ENCODE measurements at places on chromosomes 5 and 9.

- DNase-seq = no peak
Observed at GRCh38 chr5:149765932-149766331, 35.8 kb downstream of the PPARGC1B start.

DNA sequence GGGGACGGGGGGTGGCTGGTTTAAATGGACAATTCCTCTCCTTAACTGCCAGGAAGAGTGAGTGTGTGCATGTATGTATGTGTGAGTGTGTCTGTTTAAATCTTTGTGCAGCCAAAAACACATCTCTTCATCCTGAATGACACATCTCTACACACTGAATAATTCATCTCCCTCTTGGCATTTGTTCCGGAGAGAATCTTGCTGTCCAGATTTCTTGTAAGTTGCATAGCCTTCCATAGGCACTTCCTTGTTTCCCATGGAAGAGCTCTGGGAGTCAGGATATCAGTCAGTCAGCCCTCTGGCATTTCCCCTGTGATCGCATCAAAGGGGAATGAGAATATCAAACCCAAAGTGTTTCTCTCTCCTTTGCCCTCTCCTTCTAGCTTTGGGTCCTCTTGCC lies 74.7 kb downstream of the WWC1 start:
- no peak for DNase-seq

- peak; percentile 26 for DNase-seq
Observed at GRCh38 chr5:126972062-126972895, 58.1 kb downstream of the MARCHF3 start.

DNA sequence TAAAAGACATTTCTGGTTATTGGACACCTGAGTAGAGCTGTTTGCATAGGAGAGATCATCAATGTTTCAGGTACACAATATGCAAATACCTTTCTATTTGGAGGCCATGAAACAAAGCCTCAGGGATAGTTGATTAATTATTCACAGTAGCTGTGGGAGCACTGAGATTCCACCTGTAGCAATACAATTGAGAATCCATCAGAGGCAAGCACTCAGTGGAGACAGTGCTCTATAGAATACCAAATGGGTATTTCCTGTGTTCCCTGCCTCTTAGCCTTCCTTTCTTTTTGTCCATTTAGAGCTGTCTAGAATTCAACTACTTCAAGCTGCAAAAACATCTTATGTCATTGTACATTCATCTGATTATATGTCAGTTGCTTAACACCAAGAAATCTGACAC lies 1754.0 kb upstream of the ACO1 start:
- DNase-seq = no peak

- no peak for DNase-seq
Observed at GRCh38 chr5:122200450-122200849, 71.1 kb downstream of the ZNF474 start.

DNA sequence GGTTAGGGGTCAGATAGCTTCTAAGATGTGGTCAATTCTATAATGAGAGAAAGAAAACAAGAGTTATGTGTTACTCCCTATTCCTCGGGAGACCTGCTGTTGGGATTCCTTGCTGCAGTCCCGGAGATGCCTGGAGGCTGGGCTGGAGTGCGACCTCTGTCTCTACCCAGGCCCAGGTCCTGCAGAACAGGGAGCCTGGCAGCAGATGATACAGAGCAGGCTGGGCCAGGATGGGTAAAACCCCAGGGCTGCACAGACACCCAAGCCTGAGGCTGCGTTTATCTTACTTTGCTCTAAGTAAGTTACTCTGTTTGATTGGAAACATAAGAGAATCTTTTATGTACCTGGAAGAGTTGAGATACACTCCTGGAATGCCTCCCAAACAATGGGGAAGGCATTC lies 26.9 kb upstream of the FAM120AOS start:
- DNase-seq = no peak

DNA sequence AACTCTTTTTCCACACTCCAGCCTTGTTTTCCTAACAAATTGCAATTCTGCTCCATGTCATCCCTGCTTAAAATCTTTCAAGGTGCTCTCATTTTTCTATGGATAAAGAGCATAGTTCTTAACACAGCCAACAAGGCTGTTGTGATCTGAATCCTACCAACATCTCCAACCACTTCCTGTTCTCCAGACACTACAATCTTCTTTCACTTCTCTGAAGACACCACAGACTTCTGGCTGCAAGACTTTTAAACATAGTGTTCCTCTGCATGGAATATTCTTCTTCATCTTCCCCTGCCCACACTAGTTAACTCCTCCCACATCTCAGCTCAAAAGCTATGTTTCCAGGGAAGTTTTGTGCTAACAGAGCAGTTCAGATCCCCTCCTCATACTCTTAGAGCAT lies 404.8 kb downstream of the MAN2A1 start:
- DNase-seq = no peak

GRCh38 chr9:110168486-110168885 lies 39.5 kb downstream of the C9orf152 start:
- DNase-seq = no peak

DNA sequence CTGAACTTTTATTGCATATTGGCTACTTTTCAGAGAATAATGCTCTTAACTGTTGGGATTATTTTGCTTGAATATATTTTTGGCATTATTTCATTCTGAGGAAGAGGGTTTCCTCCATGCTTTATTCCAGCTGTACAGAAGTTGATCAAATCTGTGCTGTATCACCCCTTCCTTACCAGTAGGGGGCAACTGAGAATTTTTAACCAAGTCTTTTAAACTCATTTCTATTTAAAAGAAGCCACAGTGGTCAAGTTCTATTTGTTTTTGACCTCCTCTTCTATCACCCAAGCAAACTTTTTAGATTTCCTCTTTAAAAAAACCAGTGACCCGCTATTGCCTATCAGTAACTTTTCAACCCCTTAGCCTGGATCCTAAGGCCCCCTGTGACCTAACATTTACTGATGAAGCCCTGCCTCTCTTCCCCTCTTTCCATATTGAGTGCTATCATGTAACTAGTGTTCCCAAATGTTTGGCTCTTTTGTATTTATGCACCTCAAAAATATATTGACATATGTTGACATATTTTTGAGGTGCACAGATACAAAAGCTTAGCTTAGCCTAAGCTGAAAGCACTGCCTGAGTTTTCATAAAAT lies 80.6 kb downstream of the FBXO4 start:
- DNase-seq = no peak

GRCh38 chr5:176389135-176390123 lies 878 bp downstream of the HIGD2A start:
- DNase-seq = no peak

GRCh38 chr5:13591621-13592020 lies 352.9 kb downstream of the DNAH5 start:
- DNase-seq = no peak

DNA sequence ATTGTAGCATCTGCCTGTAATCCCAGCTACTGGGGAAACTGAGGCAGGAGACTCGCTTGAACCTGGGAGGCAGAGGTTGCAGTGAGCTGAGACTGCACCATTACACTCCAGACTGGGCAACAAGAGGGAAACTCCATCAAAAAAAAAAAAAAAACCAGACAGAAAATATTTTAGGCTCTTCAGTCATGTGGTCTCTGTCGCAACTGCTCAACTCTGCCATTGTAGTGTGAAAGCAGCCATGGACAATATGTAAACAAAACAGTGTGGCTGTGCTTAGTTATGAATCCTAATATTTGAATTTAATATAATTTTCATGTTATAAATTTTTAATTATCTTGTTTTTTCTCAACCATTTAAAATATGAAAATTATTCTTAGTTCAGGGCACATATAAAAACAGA lies 38.4 kb downstream of the ZFAND5 start:
- no peak for DNase-seq

DNA sequence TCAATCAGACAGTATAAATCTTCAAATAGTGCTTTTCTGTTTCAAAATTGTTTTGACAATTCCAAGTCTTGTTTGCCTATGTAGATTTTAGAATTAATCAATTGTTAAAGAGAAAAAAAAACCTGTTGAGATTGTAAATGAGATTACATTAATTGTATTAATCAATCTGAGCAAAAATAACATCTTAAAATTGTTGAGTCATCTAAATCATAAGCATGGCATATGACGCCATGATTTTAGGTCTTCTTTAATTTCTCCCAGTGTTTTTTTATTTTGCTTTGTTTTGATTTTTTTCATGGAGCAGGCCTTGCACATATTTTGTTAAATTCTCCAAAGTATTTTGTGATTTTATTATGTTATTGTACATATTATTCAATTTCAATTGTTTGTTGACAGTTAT lies 988.0 kb upstream of the SEMA6A start:
- DNase-seq = no peak

DNA sequence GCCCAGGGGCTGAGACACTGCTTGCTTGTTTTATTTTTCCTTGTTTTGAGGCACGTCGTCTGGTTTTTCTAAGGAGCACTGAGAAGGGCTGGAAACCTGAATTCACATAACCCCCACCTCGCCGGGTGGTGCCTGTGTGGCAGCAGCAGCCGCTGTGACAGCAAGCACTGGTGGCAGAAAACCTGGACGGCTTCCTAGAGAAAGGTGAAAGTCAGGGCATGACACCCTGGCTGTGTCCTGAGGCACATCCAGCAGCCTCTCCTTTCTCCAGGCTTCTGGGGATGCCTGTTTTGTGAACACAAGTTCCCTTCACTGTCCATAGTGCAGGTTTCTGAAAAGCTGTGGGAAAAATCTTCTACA lies 29.2 kb downstream of the MRPL36 start:
- DNase-seq = no peak

DNA sequence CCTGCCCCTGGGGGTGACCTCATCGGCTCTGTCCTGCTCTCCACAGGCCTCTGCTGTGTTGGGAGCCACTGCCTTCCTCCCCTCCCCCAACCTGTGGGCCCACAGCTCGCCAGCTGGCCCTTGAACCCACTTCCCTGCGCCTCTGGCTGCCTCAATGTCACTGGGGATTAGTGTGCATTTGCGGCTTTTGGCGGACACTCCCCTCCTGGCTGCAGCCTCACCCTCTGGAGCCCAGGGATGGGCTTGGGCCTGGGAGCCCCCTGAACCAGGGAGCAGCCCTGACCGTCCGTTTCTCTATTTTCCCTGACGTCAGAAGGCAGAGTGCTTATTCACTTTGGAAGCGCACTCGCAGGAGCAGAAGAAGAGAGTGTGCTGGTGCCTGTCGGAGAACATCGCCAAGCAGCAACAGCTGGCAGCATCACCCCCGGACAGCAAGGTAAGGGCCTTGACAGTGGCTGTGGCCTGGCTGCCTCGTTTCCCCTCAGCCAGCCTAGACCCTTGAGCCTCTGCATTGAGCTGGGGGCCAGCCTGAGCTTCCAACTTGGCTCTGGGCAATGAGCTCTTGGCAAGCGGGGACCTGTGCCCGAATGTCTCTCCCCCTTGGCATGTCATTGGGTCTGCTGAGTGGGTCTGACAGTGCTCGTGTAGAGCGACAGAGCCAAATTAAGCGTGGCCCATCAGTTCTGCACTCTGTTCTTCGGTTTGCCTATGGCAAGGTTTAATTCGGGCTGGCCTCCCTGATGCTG lies 73.1 kb downstream of the RGS3 start:
- no peak for DNase-seq

- DNase-seq = no peak
Observed at GRCh38 chr5:129763651-129764050, 15.8 kb downstream of the MINAR2 start.

DNA sequence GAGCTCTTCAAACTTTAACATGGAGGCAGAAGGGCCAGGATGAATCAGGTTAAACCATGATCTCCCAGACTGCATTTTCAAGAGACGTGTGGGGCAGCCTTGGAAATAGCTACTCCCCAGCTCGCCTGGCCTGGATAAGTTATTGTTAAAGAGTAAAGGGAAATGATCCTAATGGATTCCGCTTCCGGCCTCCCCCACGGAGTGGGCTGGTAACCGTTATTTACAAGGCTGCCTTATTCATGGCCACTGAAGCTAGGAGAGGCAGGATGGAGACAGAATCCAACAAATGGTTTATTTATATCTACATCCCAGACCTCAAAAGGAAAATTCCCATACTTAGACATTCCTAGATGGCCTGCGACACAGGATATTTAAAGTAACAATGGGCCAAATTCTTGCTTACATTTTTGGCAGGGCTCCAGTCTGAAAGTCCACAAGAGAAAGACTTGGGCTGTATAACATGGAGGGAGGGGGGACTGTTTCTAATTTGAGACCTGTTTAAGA lies 27.9 kb downstream of the SPRY4 start:
- no peak for DNase-seq

GRCh38 chr5:78895616-78896015 lies 89.5 kb downstream of the ARSB start:
- no peak for DNase-seq

DNA sequence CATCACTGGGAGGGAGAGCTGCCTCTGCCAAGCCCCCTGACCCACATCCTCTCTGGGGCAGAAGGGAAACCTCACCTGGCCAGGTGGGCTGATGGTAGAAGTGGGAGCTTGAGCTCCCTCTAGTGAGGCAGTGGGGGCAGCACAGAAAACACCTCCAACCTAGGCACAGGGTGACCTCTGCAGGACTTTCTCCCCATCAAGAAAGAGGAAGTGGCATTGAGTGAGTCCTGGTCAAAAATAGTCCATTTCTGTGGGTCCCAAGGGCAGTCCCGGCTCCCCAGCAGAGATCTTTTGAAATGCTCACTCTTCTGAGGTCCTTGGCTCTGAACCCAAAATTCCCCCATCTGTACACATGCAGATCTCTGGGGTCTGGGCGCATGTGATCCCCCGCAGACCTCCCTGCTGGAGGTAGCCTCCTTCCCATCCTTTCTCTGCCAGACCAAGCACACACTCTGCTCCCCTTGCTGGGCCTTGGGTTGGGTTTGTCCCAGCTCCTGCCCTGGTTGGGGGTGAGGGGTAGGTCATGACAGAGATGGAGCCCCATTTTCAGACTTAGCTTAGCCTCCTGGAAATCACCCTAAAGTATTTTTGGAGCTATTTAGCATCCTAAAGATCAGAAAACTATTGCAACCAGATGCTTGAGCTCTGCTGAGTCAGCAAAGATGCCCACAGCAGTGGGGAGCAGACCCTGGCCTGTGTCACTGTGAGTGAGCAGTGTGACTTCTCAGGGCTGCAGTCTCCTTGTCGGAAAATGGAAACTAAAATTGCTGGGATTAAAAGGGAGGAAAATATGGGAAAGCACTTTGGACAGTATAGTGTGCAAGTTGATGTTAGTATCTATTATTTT lies 41.6 kb upstream of the LCP2 start:
- DNase-seq = peak; percentile 82

DNA sequence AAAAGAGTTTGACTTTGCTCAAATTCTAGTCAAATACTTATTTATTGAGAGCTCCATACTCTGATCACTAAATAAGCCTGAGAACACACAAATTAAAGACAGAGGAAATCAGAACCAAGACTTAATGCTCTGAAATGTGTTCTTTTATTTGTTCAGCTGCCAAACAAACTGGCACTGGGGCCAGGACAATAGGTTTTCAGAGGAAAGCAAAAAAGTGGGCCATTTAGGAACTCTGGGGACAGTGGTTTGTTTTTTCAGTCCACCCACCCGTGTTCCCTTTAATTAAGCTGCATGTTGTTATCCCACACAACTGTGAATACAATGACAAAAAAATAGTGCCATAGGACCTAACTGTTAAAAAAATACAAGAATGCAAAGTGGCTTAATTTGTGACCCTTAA lies 95.4 kb upstream of the RETREG1 start:
- DNase-seq = no peak

GRCh38 chr5:84796399-84796798 lies 411.7 kb upstream of the EDIL3 start:
- no peak for DNase-seq
